ENCODE measurements at places on chromosomes 4 and X.

DNA sequence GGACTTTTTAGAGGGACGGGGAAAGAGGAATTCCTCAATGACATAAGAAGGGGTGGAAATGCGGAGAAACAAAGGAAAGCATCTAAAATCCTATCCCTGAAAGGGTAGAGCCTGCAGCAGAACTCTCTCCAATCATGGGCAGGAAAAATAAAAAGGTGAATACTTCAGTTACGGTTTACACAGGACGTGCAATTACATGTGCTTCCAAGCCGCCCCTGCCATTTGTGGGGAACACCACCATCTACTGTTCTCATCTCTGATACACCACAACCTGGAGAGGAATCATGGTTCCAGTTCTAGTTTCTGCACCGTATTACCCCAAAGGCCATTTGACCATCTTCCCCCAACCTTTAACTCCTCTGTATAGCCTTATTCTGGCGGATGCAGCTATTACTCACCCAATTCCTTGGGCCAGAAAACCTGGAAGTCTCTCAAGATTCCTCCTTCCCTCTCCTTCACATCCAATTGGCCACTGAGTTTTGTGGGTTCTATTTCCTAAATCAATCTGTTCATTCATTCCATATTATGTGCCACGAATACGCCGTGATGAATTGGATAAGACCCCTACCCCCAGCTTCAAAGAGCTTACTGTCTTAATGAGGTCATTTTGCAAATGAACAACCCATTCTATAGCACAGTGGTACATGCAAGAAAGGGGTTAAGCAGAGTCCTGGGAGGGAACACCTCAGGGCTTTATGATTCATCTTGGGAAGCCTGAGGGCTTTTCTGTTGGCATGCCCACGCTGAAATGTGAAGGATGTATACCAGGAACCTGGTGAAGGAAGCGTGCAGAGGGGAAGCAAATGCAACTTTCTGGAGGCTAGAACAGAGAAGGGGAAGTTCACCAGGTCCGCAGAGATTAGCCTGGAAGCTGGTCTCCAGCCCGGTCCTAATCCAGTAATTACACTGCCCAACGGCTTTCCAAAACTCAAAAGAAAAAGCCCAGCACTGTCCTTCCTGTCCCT, 1.4 kb upstream of the MSL3 start:
- no peak for DNase-seq

DNA sequence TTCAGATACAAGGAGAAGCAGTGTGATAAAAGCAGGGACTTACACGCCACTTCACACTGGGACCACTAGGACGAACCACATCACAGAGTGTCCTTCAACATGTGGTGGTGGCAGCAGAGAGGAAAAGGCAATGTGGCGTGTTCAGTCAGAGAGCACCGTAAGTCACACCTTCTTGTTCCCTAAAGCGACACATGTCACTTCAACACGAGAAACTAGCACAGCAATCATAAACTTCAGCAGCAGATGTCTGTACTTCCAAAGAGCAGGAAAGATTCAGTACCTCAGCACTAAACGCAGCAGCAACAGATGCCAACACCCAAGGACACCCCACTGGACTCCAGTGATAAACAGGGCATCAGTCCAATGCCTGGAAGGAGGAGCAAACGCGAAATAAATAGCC, 96.7 kb downstream of the AREG start:
- DNase-seq: no peak

GRCh38 chr4:185504098-185505047, 30.9 kb downstream of the PDLIM3 start:
- DNase-seq: no peak

DNA sequence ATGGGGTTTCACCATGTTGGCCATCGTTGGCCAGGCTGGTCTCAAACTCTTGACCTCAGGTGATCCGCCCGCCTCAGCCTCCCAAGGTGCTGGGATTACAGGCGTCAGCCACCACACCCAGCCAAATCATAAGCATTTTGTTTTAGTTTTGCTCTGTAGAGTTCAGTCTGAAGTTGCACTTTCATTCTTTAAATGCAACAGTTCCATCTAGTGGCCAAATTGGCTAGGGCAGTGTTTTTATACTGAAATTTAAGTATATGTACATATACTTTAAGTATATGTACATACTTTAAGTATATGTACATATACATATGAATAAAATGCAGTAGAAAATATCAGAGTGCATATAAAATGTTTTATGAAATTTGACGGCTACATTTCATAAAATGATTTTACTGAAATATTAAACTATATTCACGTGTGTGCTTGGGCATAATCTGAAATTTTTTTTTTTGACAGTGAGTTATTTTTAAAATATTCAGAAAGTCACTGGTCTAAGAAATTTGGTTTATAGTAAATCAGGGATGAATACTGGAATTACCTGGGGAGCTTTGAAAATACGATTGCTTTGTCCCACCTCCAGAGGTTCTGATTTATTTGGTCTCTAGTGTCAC, 145.5 kb downstream of the NWD2 start:
- DNase-seq: peak; percentile 33

DNA sequence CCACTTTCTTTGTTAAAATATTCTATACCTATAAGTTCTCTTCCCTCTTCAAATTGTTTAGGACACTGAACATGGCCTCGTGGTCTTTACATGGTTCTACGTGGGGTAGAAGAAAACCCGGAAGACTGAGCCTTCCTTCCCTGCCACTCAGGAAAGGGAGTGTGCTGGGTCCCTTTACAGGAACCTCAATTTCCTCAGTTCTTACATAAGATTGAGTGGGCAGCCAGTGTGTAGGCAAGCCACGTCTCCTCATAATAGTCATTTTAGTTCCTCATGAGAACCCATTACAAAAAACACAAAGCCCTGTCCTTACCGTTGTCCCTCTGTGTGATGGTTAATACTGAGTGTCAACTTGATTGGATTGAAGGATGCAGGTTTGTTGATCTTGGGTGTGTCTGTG, 28.7 kb upstream of the SMIM10L2A start:
- no peak for DNase-seq

DNA sequence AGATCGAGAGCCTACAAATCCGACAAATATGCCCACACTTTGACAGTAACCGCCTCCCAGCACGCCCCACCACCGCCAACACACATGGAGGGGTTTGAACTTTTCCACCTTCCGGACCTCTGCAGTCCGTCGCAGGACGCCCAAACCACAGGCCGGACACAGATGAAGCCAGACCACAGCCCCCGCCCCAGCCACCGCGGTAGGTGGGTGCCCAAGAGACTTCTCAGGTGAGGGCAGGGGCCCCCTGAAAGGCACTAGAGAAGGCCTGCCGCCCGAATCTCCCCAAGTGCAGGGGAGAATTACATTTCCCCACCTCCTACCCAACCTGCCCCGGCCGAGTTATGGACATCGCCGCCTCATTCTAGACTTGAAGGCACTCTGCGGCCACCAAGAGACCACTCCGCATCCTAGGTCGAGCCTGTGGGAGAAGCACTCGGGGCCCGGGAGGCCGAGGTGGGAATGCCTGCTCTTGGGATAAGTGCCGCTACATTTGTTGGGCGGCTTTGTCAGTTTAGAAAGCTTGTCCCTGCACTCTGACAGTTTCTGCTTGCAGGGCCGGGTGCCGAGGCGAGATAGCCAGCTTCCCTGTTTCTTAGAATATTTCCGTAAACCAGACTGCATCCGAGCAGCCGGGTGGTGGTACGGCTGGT, 21.5 kb downstream of the HAND2 start:
- DNase-seq: no peak

DNA sequence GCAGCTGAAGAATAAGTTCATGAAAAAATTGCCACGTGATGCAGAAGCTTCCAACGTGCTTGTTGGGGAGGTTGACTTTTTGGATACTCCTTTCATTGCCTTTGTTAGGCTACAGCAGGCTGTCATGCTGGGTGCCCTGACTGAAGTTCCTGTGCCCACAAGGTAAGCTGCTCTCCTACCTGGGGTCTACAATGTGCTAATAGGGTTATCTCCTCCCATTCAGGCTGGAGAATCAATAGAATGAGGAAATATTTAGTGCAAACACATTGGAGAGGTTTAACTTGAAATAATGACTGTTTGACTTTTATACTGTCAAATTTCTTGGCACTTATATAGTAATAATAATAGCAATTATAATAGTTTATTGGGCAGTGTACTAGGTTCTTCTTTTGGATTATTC, 101.8 kb downstream of the SLC4A4 start:
- no peak for DNase-seq

- no peak for DNase-seq
Measured at GRCh38 chr4:140343303-140343702, 30.1 kb upstream of the SCOC start.

GRCh38 chr4:38672397-38673129, 8.6 kb downstream of the KLF3 start:
- no peak for DNase-seq

- DNase-seq: peak; percentile 9
Measured at GRCh38 chr4:105666693-105667092, 41.8 kb downstream of the INTS12 start.

GRCh38 chr4:41832961-41833360, 84.4 kb upstream of the PHOX2B start:
- DNase-seq: no peak

Data from AG10803 (cell line).